ENCODE measurements at places on chromosomes 6 and 20.

DNA sequence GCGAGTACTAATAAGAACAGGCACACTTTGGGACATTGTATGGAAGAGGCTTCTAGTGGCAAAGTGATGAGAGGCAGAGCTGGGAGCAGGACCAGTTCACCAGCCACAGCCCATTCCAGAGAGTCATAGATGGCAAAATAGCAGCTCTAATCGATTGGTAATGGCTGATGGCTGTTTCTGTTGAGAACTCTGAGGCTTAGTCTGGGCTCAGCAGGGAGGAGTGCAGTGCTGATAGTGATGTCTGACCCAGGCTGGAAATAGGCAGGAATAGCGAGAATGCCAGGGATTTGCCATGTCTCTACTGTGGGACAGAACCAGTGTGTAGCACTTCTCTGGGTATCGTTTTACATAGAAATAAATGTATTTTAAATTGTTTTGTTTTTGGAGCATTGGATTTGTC lies 620.0 kb upstream of the FLRT3 start:
- DNase-seq = no peak

GRCh38 chr6:12804952-12805645 lies 88.5 kb downstream of the PHACTR1 start:
- no peak for DNase-seq

GRCh38 chr20:45406260-45407066 lies 1.6 kb upstream of the DBNDD2 start:
- DNase-seq = peak; percentile 33

- no peak for DNase-seq
Observed at GRCh38 chr20:16922834-16923233, 174.7 kb downstream of the OTOR start.

DNA sequence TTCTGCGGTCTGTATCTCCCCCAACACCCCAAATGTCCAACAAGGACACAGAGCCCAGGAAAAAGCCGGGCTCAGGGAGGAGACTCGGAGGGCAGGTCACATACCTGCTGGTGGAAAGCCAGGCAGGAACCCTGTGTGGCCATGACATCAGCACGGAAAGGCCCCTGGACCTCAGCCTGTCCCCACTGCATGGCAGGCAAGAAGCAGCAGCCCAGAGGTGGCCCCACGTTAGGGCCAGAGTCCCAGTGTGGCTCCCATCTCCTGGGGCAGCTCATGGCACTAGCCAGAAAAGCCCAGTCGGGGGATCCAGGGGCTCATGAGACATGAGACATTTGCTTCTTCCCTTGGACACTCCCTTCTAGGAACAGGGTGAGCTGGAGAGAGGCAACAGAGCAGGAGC lies 258.7 kb downstream of the DLL1 start:
- DNase-seq = no peak

DNA sequence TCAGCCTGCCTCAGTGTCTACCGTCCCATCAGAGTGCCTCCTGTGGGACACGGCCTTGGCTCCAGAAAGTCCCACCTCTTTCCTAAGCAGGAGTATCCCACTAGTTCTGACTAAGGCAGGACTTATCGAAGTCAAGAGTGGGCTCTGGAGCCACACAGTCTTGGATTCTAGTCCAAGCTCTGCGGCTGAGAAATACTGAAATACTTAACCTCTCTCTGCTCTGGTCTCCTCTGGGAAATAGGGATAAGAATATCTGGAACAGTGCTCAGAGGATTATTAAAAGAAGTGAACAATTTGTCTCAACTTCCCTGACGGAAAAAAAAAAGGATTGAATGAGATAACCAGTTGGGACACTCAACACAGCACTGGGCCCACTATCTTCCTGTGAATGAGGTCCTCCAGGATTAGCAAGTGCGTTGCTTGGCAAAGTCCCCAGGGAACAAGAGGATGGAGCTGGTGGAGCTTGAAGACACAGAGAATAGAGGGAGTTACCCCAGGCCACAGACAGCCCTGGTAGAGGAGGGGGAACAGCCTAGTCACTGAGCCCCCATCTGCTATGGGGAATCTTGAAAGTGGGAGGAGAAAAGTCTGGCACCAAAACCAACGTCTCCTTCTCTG lies 34.6 kb upstream of the FOXP4 start:
- no peak for DNase-seq

- DNase-seq = no peak
Observed at GRCh38 chr20:25227317-25227831, 20.5 kb upstream of the PYGB start.

GRCh38 chr20:48411245-48411644 lies 416.6 kb downstream of the PREX1 start:
- DNase-seq = no peak

- no peak for DNase-seq
Observed at GRCh38 chr6:145022199-145022796, 713.0 kb downstream of the EPM2A start.

DNA sequence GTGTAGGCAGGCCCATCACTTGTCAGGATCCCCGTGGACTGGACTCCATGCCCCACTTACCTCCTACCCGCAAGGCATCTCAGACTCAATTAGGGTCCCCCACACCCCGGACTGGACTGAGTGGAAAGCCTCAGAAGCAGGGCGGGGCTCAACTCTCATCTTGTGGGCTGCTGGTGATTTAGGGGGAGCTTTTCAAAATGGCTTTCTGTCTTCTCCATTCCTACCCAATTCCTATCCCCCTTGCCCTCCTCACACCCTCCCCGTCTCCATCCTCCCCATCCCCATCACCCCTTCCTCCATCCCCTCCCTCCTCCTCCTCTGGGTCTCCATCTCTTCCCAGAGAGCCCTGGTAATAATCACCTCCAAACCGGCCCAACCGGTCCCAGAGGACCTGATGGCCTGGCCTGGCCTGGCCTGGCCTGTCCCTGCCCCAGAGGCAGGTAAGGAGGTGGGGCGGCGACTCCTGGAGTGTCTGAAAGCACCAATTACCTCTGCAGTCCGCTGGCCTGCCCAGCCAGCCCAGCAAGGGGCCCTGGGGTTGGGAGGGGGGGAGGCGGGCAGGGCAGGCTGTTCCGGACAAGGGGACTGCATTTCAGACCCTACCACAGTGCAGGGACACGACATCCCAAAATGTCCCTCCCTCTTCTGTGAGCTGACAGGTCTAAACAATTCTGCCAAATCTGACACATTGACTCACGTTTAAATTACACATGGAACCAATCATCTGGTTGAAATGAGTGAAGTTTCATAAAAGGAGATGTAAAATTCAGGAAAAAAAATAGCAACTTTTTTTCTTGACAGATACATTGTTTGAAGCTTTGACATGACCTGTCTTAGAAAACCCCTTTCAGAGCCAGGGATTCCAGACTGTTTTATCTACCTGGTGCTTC lies 24.8 kb downstream of the MAFB start:
- DNase-seq = no peak

GRCh38 chr6:30782425-30783014 lies 38.2 kb upstream of the IER3 start:
- no peak for DNase-seq

DNA sequence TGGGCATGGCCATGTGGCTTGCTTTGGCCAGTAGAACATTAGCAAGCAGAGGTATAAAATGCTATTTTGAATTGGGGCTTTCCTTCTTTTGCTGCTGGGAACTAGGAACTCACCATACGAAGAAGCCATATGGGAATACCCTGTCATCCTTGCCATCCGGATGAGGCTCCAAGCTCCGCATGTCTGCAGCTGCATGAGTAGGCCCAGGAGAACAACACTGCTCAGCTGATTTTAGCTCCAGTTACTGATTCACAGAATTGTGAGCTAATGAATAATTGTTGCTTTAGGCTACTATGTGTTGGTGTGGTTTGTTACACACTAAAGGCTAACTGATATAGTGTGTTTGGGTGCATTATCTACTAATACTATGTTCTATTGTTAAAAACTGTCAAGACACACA lies 2.7 kb upstream of the PLCB4 start:
- DNase-seq = no peak

DNA sequence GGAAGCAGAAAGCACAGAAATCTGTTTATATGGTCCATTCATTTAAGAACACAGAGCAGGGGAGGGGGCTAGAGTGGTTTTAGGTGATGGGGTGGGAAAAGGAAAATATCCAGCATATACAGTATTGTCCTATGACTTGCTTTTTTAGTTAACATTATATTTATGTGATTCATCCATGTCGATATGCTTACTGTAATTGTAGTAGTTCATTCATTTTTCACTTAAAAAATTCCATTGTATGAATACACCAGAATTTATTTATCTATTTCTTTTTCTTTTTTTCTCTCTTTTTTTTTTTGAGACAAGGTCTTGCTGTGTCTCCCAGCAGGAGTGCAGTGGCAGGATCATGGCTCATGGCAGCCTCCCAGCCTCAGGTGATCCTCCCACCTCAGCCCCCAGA lies 9.6 kb upstream of the PRIM2 start:
- DNase-seq = no peak

DNA sequence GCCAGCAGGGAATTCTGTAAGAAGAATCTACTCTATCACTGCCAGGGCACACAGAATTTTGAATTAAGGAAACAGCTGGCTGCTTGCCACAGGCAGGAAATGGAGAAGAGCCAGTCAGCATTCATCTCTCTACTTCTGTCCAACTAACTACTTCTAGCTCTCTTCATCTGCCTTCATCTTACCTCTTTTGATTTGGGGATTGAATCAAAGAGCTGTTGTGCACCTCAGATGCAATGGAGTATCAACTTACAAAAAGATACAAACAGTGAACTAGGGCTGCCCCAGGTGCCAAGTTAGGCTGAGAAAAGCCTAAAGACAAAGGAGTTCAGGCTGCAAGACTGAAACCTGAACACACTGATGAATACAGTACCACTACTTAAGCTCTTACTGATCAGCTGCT lies 82.0 kb downstream of the PTPRK start:
- no peak for DNase-seq

DNA sequence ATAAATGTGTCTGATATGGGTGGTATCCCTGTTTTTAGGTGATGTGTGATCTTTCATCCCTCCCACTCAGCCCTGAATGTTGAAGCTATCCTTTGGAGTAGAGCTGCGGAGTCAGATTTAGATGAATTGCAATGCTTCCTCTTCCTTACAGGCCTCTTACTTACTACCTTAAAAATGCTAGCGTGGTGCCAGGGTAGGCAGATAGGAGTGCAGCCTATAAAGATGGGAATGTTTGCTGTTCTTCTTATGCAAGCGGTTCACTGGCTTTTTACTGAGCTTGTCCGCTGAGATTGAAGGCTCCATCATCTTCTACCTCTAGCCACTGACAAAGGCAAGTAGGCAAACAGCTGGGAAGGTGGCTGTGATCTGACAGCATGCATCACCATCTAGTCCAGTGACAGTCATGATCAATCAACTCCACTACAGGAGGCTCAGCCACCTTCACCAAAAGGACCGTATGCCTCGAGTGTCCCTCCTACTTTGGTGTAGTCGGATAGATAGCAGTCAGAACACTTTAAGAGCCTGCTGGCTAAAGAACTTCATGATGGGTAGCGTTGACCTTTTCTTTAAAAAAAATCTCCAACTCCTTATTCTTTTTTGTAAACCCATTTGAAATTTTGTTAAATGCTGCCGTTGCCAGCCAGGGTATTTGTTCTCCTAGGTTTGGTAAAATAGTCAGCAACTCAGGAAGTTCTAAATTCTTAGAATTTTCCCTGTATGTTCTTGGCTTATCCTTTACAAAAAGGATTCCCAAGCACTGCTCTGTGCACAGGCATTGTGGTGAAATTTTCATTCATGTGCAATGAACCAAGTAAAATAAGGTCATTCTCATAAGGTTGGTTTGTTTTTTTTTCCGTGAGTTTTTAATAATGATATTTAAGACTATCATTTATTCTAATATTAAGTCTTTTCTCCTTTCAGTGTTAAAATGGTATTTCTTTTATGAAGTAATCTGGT lies 169.6 kb downstream of the MTHFD1L start:
- DNase-seq = no peak

GRCh38 chr20:44495257-44495656 lies 19.6 kb downstream of the TTPAL start:
- DNase-seq = no peak

- DNase-seq = peak; percentile 36
Observed at GRCh38 chr6:143536461-143536865, 24.9 kb upstream of the FUCA2 start.

- DNase-seq = no peak
Observed at GRCh38 chr6:30019819-30020218, 41.2 kb upstream of the POLR1H start.

DNA sequence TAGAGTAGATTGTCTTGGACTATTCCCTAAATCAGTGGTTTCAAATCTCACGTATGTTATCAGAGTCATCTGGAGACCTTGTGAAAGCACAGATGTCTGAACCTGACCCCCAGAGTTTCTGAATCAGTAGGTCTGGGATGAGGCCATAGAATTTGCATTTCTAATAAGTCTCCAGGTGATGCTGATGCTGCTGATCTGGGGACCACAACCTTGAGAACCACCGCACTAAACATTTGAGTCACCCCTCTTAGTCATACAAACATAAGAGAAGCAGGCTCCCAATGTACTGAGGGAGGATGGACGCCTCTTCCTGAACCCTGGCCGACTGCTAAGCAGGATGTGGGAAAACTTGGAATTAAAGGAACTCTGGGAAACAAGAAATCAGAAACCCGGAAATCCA lies 187.8 kb upstream of the PRDM1 start:
- no peak for DNase-seq

- DNase-seq = peak; percentile 66
Observed at GRCh38 chr6:29651413-29652197, 5.3 kb upstream of the MOG start.

GRCh38 chr6:31366693-31367470 lies 9.9 kb upstream of the HLA-B start:
- peak; percentile 86 for DNase-seq

GRCh38 chr6:101226677-101227135 lies 166.8 kb upstream of the GRIK2 start:
- DNase-seq = no peak

- no peak for DNase-seq
Observed at GRCh38 chr20:55513954-55514353, 491.4 kb downstream of the CBLN4 start.
